ENCODE measurements at places on chromosomes 3 and 15.

DNA sequence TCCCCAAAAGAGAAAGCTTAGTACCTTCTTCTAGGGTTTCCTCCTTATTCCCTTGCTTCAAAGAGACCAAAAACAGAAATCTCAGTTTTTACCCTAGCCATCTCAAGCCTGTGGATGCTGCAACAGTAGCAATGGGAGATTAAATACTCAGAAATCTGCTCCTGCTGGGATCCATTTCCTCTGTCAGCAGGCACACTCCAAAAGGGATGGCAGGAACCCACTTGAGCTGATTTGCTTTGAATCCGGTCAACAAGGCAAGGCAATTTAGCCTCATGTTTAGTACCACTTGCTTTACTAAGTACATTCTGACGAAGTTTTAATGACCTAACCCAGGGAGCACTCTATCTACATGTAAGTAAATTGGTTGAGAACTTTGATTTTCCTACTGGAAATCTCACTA is 590.0 kb upstream of the ADAMTS9 start:
- DNase-seq: no peak

DNA sequence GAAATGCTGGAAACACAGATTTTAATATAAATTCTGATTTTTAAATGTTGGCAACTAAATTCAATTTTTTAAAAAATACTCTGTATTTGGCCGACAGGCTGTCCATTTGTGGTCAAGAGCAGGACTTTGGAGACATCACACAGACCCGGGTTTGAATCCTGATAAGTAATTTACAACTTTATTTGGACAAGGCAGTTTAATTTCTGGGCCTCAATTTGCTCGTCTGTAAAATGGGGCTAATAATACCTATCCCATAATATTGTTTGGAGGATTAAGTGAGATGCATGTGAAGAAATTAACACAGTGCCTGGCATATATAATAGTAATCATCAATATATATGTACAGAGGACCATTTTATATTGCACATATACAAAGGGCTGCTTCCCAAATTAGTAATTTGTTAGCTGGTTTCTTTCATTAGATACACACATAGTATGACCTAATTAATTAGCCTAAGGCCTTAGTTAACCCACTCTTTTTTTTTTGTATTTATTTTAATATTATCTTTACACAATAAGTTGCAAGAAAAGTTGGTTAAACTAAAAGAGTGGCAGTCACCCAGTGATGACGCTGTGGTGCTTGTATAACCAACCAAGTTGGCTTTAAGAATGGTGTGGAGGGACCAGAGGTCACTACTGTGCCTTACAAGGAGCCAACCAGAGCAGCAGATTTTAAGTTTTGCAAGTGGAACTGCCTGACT is 665 bp downstream of the PIGB start:
- DNase-seq: peak; percentile 23

DNA sequence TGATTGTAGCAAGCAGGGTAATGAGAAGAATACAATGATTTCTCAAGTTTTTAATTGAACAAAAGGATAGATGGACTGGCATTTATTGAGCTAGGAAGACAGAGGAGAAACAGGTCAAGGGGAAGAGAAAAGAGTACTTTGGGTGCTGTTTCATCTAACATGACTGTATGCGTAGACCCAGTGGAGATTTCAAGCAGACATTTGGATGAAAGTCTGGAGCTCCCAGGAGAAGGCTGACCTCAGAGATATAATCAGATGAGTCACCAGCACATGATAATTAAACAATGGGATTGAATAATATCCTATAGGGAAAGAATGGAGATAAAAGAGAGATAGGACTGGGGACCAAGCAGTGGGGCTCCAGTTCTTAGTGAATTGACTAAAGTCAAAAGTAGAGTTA is 194.9 kb downstream of the ARRDC4 start:
- no peak for DNase-seq

GRCh38 chr3:56960234-56960917 is 100.1 kb upstream of the SPATA12 start:
- DNase-seq: no peak

DNA sequence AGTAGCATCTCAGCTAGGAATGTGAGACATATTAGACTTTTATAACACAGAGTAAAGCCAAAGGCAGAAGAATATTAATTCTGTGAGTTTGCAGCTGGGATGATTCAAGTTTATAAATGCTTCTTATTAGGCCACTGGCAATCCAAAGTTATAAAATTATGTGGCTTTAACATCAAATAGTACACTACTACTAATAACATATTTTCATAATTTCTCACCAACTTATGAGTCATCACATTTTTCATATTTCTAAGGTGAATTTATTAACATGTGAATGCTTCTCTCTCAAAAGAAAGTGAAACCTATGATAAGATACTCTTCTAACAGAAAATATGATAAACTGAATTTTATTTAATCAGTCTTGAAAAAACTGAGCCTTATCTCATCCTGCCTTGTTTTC is 1348.2 kb upstream of the ALCAM start:
- DNase-seq: no peak

GRCh38 chr3:64878362-64878761 is 190.6 kb upstream of the ADAMTS9 start:
- peak; percentile 38 for DNase-seq

GRCh38 chr3:14121859-14122258 is 2.8 kb downstream of the CHCHD4 start:
- no peak for DNase-seq

DNA sequence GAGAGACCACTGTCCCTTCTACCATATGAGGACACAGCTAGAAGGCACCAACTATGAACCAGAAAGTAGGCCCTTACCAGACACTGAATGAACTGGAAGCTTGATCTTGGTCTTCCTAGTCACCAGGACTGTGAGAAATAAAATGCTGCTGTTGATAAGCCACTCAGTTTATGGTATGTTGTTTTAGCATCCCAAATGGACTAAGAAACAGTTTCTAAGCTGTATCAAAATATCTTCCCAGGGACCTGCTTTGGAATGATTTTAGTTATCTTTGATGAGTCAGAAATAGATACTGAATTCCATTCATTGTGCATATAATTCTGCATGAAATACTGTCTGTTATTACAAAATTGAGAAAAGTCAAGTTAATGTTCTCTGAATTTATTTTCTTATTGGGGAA is 18.6 kb downstream of the WDR76 start:
- no peak for DNase-seq

GRCh38 chr3:15102836-15103235 is 3.9 kb upstream of the RBSN start:
- DNase-seq: no peak

DNA sequence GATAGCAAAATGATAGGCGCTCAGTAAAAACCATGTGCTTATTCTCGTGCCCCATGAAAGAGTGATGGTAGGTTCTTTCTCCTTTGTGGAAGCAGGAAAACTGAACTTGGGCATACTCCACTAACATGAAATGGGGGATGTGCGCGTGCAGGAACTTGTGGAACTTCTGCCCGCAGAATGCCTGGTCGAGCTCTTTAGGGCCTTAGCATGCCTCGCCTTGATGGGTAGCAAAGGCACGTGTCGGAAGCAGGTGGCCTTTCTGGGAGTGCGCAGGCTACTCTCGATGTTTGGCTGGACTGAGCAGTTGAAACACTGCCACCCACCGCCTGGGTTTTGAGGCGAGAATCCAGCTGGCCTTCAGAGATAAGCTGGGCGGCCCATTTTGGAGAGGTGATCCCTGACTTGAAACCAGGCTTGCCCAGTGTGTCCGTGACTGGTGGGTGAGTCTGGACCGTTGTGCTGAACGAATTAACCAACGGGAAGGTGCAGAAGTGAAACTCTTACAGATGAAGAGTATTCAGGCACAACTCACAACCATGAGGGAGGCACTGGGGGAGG is 842 bp downstream of the PCCB start:
- DNase-seq: peak; percentile 47

GRCh38 chr3:179452872-179453271 is 1.6 kb upstream of the GNB4 start:
- peak; percentile 39 for DNase-seq

DNA sequence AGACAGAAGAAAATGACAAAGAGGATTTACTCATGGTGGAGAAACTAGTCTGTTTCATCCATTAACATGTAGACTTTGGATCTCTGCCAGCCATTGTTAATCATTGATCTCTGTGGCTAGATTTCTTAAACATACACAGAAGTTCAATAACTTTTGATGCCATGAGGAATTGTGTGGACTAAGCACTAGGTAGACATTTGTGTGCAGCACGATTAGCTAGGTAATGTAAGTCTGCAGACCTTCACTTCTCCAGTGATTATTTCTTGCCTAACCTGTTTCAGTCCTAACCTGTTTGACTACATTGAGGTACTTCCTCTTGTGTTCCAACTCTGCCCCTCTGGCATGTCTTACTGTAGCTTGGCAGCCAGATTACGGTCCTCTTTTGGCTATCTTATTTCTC is 928.5 kb upstream of the ROBO1 start:
- DNase-seq: no peak

DNA sequence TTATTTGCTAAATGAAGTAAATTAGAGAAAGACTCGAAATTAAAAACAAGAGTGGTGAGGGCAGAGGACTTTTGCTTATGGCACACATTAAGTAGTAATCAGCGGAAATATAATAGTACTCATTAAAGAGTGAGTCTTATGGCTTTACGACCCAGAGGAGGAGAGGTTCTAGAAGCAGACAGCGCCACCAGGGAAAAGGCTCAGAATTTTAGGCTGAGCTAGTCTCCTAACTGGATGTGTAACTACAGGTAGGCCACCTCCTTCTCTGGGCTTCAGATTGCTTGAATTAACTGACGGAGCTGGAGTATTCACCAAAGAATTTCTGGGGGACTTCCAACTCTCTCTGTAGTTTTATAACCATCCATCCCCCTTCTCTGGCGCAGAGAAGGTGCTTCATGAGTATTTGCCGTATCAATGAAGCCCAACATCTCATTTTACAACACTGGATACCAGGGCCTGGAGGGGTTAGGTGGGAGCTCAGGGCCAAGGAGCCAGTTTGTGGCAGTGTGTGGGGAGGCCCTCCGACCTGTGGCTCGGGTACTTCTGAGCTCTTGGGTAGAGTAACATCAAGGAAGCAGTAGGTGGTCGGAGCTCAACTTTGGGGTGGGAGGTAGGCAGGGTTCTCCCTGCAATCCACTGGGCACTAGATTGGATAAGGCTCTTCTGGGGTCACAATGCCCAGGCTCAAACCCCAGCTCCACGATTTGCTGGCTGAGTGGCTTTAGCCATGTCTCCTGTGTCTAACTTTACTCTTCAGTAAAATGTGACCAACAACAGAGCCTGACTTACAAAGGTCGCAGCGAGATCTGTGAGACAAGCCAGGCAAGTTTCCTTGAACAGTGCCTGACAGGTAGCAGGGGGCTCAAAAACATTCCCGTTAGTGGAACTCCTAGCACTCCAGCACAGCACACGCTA is 1.1 kb downstream of the CHCHD4 start:
- DNase-seq: no peak

DNA sequence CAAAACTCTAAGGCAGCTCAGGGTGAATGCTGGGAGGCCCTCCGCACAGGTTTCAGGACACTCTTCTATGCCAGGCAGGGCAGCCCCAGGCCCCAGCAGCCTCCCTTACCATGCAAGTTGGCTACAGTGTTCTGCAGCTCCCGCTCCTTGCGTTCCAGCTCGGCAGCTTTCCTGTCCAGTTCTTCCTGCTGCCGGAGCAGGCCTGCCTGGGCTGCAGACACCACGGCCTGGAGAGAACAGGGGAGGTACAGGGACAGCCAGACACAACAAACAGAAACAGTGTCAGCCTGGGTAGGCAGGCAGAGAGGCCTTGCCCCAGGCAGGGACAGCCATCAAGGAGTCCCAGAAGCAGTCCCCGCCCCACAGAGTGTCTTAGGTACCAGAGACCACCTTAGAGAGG is 9.0 kb upstream of the ULK3 start:
- no peak for DNase-seq

GRCh38 chr3:188776447-188776846 is 395.3 kb upstream of the TPRG1 start:
- peak; percentile 80 for DNase-seq

DNA sequence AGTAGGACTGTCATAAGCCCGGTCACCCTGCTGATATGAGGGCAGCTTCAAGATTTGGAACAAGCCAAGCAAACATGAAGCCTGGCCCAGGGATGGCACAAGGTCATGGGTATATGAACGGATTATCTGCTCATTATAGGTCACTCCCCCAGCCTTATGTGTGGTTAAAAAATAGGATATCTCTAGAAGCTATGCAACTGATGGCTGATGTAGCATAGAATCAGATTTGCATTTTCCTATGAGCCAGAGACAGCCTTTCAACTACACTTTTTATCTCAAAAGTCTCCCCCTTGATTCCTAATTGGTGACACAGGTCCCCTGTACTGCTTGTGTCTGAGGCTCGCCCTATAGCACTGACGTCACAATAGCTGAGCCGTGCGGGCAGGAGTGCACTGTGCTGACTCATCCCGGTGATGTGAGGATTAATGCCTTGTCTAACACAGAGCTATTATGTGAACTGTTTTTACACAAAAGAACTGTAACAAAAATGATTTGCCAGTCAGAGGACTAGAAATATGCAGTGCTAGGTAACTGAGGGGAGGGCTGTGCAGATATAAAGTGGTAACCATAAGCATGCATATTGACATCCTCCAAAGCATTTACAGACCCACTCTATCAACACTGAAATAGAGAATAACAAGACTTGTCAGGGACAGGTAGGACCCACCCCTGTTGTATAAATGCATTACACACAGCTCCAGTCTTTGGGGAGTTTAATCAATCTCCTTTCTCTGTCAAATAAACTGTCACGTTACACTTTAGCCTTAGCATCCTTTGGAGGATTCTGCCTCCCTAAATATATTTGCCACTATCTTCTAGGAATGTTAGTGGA is 204.9 kb downstream of the TIGIT start:
- peak; percentile 87 for DNase-seq

- DNase-seq: no peak
These were observed 16.4 kb upstream of the PRR20G start for GRCh38 chr3:127304121-127304744.

GRCh38 chr15:70098461-70099166 is 897 bp upstream of the TLE3 start:
- DNase-seq: peak; percentile 33

GRCh38 chr3:179971280-179971679 is 65.5 kb downstream of the PEX5L start:
- DNase-seq: no peak

DNA sequence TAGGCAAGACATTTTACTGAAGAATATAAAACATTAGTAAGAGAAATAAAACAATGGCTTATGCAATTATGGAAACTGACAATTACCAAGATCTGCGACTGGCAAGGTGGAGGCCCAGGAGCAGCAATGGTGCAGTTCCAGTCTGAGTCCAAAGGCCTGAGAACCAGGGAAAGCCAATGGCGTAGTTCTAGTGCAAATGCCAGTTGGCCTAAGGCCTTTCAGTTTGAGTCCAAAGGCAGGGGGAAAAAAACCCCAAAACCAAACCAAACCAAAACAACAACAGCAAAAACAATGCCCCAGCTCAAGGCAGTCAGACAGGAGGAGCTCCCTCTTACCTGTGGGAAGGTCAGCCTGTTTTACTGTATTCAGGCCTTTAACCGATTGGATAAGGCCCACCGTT is 72.6 kb downstream of the ST6GAL1 start:
- DNase-seq: no peak

GRCh38 chr15:83526319-83526718 is 79.2 kb downstream of the SH3GL3 start:
- DNase-seq: no peak

- DNase-seq: no peak
These were observed 161.3 kb downstream of the AKAP13 start for GRCh38 chr15:85541744-85542143.

All from fibroblast of pulmonary artery (primary cell).